Activated CD4-positive, alpha-beta T cell treated with anti-CD3 and anti-CD28 coated beads for 4 hours (primary cell): ENCODE measurements at places on chromosomes 13 and 19.
A peak's percentile ranks its signal among the peaks of the same experiment; 100 is the strongest.

GRCh38 chr13:64327505-64328194 lies 2902.5 kb downstream of the PCDH9 start:
- DNase-seq: no peak

DNA sequence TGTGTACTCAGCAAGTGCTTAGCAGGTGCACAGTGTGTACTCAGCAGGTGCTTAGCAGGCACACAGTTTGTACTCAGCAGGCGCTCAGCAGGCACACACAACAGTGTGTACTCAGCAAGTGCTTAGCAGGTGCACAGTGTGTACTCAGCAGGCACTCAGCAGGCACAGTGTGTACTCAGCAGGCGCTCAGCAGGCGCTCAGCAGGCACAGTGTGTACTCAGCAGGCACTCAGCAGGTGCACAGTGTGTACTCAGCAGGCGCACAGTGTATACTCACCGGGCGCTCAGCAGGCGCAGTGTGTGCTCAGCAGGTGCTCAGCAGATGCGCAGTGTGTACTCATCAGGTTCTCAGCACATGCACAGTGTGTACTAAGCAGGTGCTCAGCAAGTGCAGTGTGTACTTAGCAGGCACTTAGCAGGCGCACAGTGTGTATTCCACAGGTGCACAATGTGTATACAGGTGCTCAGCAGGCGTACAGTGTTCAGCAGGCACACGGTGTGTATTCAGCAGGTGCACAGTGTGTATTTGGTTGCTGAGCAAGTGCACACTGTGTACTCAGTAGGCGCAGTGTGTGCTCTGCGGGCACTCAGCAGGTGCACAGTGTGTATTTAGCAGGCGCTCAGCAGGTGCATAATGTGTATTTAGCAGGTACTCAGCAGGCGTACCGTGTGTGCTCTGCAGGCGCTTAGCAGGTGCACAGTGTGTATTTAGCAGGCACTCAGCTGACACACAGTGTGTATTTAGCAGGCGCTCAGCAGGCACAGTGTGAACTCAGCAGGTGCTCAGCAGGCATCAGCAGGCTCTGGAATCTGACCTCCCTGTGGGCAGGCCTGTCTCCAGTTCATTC lies 15.1 kb downstream of the CRTC1 start:
- DNase-seq: no peak

- DNase-seq: no peak
Observed at GRCh38 chr19:44644402-44645016, 799 bp downstream of the PVR start.

DNA sequence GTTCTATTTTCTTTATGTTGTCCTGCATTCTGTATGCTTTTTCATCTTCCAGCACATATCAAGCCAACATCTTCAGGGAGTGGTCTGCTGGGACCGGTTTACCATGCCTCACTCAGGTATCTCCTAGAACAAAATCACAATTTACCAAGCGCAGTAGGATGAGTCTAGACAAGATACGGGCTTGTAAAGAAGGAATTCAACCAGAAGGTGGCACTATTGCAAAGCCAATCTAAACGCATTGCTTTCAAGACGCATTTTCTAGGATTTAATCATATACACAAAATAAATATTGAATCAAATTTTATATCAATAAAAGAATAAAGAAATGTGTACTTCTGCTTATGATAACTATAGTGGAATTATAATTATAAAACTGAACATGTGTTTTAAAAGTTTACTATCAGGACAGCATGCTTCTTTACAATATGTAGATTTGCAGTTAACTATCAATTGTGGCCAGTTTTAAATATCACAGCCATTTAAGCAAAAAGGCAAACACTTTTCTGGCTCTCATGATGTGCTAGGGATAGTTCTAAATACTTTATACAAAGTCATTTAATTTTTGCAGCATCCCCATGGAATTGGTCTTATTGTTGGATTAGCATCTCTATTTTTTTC lies 16.1 kb upstream of the TPP2 start:
- peak; percentile 25 for DNase-seq

GRCh38 chr13:26497968-26498511 lies 59.4 kb upstream of the WASF3 start:
- DNase-seq: no peak

DNA sequence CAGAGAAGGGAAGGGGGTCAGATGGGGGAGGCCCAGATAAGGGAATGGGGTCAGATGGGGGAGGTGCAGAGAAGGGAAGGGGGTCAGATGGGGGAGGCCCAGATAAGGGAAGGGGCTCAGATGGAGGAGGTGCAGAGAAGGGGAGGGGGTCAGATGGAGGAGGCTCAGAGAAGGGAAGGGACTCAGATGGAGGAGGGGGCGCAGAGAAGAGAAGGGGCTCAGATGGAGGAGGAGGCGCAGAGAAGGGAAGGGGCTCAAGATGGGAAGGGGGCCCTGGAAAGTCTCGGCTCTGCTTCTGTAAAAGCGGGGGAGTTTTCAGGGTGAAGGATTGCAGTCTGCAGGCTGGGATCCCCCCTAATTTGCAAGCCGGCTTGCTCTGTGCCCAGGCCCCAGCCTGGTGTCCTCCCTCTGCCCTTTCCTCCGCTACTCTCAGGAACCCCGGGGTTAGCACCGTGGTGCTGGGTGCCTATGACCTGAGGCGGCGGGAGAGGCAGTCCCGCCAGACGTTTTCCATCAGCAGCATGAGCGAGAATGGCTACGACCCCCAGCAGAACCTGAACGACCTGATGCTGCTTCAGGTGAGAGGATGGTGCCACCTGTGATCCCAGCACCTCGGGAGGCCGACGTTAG lies 1.6 kb downstream of the AZU1 start:
- DNase-seq: no peak

DNA sequence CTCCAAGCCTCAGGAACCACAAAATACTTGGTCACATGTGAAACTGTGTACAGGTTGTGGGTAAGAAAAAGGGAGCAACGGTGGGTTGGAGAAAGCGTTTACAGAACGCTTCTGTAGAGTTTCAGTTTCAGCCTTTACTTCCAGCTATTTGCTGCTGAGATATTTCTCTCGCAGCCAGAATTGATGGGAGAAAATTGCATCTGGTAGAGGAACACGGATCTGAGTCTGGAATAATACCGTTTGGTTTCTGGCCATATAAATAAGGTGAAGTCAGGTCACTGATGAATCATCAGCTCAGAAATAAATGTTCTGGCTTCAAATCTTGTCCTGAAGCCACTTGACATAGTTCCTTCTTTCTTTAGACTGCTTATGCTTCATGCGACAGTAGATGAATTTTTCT lies 20.3 kb upstream of the RFC3 start:
- no peak for DNase-seq

GRCh38 chr13:73880365-73880764 lies 253.8 kb downstream of the KLF12 start:
- no peak for DNase-seq

GRCh38 chr19:53192771-53193534 lies at the start of gene ZNF665:
TSS of gene ZNF665 (minus strand) at chr19:53193358. CDS start at chr19:53182898, 10,460 bp downstream.
- peak; percentile 73 for DNase-seq

DNA sequence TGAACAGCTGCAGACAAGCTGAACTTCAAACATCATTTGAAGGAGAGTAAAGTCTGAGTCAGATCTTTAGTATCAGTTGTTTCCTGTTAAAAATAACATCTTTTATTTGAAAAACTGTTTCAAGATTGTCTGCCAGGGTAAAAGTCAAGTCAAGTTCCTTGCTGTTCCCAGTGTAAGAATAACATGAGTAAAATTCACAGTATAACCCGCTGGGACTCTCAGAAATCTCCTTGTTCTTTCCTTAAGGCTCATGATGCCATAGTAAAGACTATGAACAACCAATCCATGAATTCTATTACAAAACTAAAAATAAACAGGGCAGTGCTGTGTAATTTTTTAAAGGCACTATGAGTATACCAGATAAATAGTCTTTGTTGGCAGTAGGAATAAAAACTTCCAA lies 112.9 kb downstream of the IRS2 start:
- DNase-seq: no peak

GRCh38 chr13:43558939-43559338 lies 227.8 kb downstream of the ENOX1 start:
- DNase-seq: no peak

DNA sequence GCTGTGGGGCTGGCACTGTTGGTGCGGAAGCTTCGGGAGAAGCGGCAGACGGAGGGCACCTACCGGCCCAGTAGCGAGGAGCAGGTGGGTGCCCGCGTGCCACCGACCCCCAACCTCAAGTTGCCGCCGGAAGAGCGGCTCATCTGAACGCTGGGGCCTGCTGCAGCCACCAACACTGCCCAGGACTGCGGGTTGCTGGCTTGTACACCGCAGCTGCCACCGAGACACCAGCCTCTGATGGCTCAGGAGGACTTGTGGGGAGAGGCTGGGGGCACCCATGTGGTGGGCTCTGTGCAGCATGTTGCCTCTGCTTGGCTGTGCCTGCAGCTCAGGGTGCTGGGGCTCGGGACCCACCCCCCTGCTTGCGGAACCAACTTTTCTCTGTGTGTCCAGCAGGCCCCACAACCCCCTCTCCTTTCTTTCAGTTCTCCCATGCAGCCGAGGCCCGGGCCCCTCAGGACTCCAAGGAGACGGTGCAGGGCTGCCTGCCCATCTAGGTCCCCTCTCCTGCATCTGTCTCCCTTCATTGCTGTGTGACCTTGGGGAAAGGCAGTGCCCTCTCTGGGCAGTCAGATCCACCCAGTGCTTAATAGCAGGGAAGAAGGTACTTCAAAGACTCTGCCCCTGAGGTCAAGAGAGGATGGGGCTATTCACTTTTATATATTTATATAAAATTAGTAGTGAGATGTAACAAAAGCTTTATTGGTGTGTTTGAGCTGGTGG lies 2.6 kb downstream of the CRB3 start:
- DNase-seq: no peak

- DNase-seq: peak; percentile 86
Observed at GRCh38 chr13:45119991-45120864, at the start of gene GTF2F2. TSS of gene GTF2F2 (plus strand) at chr13:45120510. CDS start at chr13:45120656, 146 bp downstream.

GRCh38 chr19:39430675-39431593 lies 4.8 kb downstream of the RPS16 start:
- peak; percentile 56 for DNase-seq

DNA sequence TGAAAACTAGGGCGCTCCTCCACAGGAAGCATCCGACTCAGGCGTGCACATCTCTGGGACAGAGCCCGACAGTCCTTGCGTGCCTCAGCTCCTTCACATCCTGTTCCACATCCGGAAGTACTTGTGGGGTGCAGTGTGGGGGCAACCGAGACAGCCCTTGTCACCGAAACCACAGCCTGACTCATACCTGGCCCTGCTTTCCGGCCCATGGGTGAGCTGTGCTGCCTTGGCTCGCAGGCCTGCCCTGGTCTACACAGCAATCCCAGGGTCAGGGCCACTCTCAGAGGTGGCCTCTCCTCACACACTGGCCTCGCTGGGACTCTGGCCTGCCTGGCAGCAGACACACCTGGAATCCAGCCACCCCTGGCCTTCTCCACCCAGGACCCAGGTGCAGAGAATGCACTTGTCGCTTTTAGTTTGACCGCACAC lies 100.4 kb downstream of the STK24 start:
- peak; percentile 88 for DNase-seq

GRCh38 chr13:21576426-21576825 lies 27.5 kb downstream of the MICU2 start:
- DNase-seq: no peak

- DNase-seq: no peak
Observed at GRCh38 chr13:98440390-98441055, 136.4 kb downstream of the STK24 start.

DNA sequence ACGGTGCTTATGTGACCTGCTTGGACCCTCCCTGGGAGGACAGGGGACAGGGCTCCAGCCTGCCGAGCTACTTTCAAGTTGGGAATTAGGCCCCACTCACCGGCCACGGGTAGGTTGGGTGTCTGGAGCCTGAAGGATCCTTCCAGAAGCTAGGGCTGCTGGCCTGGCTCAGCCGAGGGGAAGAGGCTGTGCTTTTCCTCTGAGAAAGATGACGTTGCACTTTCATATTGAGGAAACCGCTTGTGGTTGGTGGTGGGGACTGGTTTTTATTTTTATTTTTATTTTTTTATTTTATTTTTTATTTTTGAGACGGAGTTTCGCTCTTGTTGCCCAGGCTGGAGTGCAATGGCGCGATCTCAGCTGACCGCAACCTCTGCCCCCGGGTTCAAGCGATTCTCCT lies at the start of gene TMEM150B:
TSS of gene TMEM150B (minus strand) at position 170 of the 400 bp plus-strand sequence. CDS start 4,305 bp downstream, outside the sequence.
- no peak for DNase-seq

GRCh38 chr19:52219611-52220010 lies 29.8 kb downstream of the PPP2R1A start:
- DNase-seq: no peak

DNA sequence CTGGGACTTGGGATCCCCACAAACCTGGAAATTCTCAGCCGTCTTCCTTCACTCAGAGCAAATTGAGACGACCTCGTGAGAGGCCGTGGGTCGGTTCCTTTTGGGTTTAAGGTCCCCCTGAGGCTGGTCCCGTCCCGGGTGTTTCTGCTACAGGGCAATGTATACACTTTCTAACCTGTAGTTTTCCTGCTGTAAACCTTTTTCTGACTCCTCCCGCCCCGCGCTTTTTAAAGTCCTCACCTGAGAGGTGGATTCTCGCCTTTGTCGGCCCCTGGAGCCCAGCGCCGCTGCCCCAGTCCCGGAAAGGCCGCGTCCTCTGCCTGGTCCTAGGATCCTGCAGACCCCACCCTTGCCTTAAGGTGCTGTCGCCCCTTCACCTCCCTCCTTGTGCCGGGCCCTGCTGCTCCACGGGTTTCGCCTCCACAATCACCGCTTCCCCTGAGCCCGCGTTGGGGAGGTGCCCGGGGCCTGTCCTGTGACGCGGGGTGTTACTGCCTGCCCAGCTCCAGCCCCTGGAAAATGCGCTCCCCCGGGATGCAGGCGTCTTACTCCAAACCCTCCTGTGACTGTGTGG lies 391 bp downstream of the ZNF761 start:
- peak; percentile 28 for DNase-seq

- DNase-seq: no peak
Observed at GRCh38 chr13:112770504-112770903, 80.7 kb downstream of the ATP11A start.

DNA sequence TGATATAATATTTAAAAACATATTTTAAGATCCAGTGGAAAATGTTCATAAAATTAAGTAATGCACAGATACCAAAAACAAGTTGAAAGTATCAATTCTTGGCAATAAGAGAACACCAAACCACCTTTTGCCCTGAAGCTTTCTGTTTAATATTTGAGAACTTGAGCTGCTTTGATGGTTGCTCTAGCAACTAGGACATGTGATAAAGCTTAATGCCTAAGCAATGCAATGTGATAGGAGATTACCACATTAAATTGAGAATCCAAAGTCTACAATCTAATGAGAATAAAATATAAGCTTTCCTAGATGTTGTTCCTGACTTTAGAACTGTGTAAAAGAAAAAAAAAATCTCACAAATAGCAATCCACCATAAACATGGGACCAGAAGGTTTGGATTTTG lies 1367.5 kb upstream of the PCDH9 start:
- DNase-seq: no peak

DNA sequence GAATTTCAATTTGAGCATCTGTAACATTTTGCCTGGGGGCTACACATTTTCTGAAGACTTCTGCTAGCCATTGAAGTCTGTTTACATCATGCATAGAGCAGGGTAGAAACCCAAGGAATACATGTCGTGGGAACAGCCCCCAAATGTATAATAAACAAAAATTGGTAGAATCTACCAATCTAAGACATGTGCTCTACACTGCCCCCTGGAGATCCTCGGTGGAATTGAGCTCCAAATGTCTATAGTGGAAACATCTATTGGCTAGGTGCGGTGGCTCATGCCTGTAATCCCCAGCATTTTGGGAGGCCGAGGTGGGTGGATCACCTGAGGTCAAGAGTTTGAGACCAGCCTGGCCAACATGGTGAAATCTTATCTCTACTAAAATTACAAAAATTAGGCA lies 57.3 kb downstream of the MBD3L2B start:
- peak; percentile 54 for DNase-seq

GRCh38 chr13:23466144-23467002 lies 32.9 kb upstream of the SACS start:
- DNase-seq: peak; percentile 54
